HuH-7.5 (cell line): ENCODE measurements at places on chromosomes 7 and 10.

- no peak for DNase-seq
Measured at GRCh38 chr7:18756378-18757050, 261.0 kb downstream of the HDAC9 start.

DNA sequence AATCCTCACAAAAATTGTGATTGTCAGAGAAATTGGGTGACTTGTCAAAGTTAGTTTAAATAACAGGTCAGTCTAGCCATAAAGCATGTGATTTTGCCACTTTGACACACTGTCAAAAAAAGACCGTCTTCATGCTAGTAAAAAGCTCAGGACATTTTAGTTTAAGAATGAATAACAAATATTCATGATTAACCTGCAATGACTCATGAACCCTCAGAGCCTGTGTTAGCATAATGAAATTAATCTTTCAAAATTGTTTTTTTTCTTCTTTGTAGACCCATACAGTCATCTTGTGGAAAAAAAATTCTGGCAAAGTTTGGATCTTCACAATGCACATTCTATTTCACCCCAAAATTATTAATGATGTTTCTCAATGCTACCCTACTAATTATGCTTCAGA is 255.2 kb upstream of the POT1 start:
- no peak for DNase-seq

DNA sequence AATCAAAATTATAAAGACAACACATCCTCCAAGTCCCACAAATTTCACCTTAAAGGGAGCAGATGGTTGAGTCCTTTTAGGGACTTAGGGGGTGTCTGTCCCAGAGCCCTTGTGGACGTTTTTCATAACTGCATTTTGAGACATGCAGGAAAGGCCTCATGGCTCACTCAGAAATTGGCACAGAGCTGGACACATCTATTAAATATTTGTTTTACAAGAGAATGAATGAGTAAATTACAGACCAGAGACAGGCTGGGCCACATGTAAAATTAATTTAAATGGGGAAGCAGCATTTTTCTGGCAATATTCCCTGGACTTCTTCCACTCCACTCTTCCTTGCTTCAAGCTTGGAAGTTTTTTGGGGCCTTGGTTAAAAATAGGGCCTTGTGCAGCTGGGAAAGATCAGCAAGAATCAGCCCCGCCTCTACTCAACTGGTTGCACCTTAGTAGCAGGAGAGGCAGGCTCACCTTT is 20.0 kb downstream of the LAMB1 start:
- no peak for DNase-seq

- no peak for DNase-seq
Measured at GRCh38 chr10:1100691-1101368, 44.6 kb downstream of the WDR37 start.

DNA sequence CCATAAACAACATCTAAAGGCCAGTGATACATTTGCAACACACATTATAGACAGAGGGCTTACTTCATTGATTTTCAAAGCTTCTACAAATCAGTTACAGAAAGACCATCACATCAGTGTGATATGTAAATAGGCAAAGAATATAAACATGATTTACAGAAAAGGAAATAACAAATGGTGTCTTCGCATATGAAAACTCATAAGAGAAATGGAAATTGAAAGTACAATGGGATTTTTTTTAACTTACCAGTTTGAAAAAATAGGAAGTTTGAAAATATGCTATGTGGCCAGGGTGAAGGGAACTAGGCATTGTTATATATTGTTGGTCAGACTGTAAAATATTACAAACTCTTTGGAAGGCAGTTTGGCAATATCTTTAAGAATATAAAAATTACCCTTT is 27.3 kb downstream of the SEC23IP start:
- DNase-seq: no peak

GRCh38 chr7:5276611-5277010 is 6.1 kb upstream of the SLC29A4 start:
- no peak for DNase-seq

- no peak for DNase-seq
Measured at GRCh38 chr7:124799448-124799847, 33.9 kb upstream of the GPR37 start.

DNA sequence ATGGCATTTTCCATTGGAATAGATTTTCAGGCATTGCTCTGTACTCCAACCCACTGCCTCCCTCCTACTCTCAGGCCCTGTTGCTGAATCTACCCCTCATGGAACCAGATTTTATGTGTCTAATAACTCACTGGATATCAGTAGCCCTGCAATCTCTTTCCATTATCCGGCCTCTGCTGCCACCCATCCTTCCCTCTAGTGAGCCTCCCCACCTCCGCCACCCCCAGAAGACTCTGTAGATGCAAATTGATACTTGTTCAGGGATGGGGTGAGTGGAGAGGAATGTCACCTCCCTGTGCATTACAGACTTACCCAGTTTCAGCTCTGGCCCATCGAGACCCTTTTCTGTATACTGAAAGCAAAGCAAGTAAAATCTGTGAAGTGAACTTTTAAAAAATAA is 52.3 kb upstream of the PHYHIPL start:
- DNase-seq: no peak

- no peak for DNase-seq
Measured at GRCh38 chr7:29562307-29562706, 1.3 kb upstream of the PRR15 start.

- DNase-seq: no peak
Measured at GRCh38 chr10:114038819-114039218, 4.8 kb upstream of the ADRB1 start.

DNA sequence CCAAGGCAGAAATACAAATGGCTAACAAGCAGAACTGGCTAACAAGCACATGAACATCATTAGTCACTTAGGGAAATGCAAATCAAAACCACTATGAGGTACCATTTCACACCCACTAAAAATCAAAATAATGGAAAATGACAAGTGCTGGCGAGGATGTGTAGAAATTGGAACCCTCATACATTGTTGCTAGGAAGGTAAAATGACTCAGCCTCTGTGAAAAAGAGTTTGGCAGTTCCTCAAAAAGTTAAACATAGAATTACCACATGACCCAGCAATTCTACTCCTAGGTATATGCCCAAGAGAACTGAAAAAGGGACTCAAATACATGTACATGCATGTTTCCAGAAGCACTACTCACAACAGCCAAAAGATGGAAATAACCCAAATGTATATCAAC is 52.8 kb upstream of the ANAPC16 start:
- DNase-seq: no peak

DNA sequence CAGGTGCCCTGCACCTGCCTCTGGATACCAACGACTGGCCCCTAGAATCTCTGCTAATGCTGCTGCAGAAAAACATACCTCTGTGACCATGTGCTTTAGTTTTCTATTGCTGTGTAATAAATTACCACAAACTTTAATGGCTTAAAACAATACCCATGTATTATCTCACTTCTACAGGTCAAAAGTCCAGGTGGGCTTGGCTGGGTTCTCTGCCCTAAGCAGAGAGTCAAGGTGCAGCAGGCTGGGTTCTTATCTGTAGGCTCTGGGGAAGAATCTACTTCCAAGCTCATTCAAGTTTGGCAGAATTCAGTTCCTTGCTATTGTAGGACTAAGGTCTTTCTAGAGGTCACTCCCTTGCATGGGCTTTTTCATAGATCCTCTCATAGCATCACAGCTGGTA is 52.3 kb downstream of the CCDC71L start:
- no peak for DNase-seq

- no peak for DNase-seq
Measured at GRCh38 chr7:37570145-37570544, 113.4 kb upstream of the GPR141 start.

DNA sequence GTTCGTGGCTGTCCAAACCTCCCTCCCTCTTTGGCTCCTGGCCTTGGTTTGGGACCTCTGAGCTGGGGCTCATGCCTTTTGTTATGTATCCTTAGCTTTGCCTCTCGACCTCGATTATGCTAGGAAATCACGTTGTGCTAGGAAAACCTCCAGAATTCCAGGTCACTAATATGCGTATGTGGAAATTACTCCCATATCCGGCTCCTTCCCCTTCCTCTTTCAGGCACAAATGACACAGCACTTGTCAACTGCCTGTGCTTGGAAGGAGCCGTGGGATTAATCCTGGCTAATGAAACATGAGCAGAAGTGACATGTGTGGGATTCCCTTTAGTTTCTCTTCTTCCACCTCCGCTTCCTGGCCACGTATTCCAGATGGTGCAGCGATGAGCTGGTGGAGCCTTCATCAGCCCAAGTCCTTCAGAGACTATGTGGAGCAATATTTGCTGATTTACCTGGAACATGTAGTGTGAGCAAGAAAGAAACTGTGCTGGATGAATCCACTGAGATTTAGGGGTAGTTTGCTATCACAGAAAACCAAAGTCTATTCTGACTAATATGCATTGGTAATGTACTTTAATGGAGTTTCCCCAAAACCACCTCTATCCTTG is 149.2 kb downstream of the REEP3 start:
- DNase-seq: no peak

- no peak for DNase-seq
Measured at GRCh38 chr7:116981939-116982338, 28.6 kb downstream of the ST7 start.

- DNase-seq: no peak
Measured at GRCh38 chr7:70415179-70415972, 716.6 kb upstream of the GALNT17 start.

- no peak for DNase-seq
Measured at GRCh38 chr10:52440612-52441285, 126.7 kb downstream of the DKK1 start.

DNA sequence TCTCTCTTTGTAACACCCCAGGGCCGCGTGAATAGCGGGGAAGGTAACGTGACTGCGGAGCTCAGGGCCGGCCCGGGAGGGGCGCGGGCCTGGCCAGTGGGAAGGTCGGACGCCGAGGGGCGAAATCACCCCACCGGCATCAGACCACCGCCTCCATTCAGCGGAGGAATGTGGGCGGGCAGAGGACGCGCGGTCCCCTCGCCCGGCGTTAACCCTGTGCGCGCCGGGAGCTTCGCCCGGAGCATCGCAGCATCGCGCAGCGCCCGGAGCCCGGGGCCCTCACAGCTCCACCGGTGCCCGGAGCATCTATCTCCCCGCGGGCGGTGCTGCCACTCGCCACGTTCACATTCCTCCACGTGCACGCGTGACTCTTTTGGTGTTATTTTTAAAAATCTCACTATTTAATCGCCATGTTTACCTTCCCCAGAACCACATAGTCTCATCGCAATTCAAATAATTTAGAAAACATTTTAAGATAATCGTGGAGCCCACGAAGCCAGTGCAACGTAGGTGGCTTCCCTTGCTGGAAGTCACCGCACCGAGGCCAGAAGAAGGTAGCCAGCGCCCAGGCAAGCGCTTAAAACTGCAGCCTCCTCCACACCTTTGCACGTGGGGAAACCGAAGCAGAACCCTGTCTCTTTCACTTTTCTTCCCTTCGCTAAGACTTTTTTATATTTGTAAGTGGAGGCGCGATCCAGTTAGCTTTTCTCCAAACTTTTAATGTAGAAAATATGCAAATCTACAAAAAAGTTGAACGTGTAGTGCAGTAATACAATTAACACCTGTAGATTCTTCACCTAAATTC is 21.8 kb downstream of the FGFBP3 start:
- DNase-seq: peak; percentile 60

- DNase-seq: no peak
Measured at GRCh38 chr7:102326157-102326889, 29.9 kb downstream of the SPDYE6 start.

- DNase-seq: no peak
Measured at GRCh38 chr7:44283381-44284211, 41.8 kb downstream of the CAMK2B start.

DNA sequence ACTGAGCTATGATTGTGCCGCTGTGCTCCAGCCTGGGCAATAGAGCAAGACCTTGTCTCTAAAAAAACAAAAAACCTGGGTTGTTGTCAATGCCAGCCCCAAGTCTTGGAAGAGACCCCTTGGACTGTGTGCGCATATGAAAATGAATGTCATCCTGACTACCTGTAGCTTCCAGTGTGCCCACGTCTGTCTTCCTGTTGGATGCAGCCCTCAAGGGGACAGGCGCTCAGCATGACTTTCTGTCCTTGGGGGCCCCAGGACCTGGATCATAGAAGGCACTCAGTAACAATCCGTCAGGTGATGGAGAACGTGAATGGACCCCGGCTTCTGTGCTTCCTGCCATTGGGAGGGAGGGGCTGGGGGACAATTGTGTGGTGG is 9.0 kb downstream of the PRF1 start:
- no peak for DNase-seq

- DNase-seq: no peak
Measured at GRCh38 chr10:114850126-114850525, 28.5 kb downstream of the FHIP2A start.

GRCh38 chr10:52232561-52233350 is 81.3 kb upstream of the DKK1 start:
- no peak for DNase-seq

GRCh38 chr7:37054624-37055241 is 330.4 kb upstream of the AOAH start:
- DNase-seq: no peak

DNA sequence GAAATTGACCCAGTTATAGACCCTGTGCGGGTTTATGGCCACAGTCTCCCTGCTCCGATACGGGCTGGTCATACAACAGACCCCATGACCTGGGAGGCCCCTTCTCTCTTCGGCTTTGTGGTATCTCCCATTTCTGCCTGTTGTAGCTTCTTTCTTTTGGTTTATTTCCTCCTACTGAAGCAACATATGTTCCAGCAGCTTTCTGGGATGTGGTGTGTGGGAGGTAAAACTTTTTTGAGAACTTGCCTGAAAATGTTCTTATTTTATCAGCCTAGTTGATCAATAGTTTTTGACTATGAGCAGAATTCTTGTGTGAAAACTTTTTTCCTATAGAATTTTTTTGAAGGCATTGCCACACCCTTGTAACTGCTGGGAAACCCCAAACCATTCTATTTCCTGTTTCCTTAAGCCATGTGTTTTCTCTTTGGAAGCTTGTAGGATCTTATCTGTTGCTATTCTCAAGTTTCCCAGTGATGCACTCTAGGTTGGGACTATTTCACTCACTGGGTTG is 80.0 kb downstream of the DAGLB start:
- DNase-seq: no peak

- DNase-seq: no peak
Measured at GRCh38 chr7:127413962-127414361, 21.5 kb upstream of the ZNF800 start.

DNA sequence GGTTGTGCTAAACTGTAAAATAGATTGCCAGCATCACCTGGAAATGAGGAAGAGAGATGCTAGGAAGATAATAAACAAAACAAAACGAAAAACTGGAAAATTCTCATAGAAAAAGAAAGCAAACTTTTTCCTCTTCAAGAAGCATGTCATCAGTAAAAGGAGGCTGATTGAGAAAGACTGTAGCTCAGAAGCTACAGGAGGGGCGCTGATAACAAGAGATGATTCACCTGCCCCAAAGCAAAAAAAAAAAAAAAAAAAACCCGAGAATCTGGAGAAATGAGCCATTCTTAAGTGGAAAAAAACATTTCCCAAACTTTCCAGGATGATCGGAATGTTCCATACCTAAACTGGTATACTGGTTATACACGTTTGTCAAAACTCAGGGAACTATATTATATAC is 130.5 kb upstream of the C1QL3 start:
- no peak for DNase-seq

GRCh38 chr7:12570534-12571461 is at the start of gene SCIN:
Gene SCIN, plus strand, starts transcription at chr7:12570720. Its CDS starts 67 bp downstream, at chr7:12570787.
- DNase-seq: peak; percentile 29
